ENCODE measurements at places on chromosomes 7 and 10.

GRCh38 chr10:129491123-129491734 is 24.2 kb downstream of the MGMT start:
- no peak for DNase-seq

- no peak for DNase-seq
Observed at GRCh38 chr10:60564475-60564874, 174.8 kb upstream of the ANK3 start.

DNA sequence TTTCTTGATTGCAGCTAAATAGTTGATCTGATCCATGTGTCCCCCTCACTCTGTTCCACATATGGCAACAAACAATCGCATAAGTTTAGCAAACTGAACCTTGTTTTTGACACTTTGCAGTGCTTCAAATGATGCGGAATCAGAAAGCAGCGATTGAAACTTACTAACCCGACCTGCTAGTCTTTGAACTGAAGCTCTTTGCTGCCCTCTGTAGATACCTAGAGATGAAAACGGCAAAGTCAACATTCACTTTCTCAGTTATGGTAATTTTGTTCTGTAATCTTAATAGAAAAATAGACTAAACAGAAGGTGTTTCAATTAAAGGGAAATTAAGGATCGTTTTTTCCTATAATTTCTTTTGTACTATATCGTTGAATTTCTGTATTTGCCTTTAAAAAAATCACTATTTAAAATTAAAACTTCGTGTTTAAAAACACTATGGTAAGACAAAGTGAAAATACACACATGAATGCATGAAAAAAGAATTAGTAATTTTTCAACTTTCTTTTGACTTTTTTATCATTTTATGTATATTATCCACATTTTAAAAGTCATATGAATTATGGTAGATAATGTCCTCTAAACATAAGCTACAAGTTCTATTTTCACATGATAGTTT is 276.5 kb downstream of the MAGI2 start:
- DNase-seq: peak; percentile 23

DNA sequence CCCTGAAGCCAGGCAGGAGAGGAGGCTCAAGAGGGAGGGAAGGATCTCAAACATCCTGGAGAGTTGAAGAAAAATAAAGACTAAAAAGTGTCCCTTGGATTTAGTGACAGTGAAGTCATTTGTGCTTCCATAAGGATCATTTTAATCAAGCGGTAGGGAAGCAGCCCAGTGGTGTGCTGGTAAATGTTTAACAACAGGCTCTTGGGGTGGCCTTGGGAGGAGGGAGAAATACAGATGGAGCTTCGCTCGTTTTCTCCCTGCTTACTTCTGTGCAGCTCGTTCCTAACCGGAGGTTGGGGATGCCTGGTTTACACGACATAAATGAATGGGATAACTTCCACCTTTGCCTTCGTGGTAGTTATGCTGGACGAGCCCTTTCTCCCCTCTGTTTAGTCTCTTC is 140.0 kb downstream of the CAMK1D start:
- DNase-seq: no peak

- DNase-seq: no peak
Observed at GRCh38 chr7:42765931-42766330, 145.9 kb downstream of the C7orf25 start.

DNA sequence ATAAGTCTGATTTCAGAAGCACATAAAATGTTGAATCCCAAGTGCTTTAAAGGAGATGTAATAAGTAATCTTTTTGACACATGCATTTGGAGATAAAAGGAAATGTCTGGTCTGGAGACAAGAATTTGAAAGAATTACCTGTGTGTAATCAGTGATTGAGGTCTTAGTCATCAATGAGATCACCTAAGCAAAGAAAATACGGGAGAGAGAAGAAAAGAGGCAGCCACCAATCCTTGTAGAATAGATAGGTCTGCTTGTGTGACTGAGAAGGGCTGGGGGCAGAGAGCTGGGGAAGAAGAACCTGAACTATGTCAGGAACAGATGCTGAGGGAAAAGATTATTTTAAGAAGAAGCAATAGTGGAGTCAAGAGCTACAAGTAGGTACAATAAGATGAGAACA is 49.3 kb upstream of the ITPRID1 start:
- DNase-seq: no peak

DNA sequence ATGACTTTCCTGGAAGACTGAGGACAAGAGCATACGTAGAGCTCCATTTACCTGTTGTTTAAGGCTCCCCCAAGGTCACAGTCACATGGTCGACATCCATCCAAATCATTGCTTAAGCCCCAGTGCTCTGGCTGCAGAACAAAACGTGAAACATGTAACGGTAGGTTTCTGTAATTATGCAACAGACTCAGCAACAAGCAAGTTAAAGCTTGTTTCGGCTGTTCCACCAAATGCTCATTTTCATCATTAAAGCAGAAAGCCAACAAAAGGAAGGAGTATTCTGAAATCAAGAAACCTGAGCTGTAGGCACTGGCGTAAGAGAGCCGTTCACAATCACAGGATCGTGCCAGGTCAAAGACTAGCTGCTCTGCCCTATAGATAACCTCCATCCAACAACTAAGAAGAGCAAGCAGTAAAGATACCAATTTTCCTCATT is 30.0 kb downstream of the LAMB1 start:
- DNase-seq: no peak

GRCh38 chr7:116522247-116522646 is 2.6 kb upstream of the CAV1 start:
- DNase-seq: no peak

GRCh38 chr7:115221456-115221855 is 299.6 kb downstream of the MDFIC start:
- no peak for DNase-seq

DNA sequence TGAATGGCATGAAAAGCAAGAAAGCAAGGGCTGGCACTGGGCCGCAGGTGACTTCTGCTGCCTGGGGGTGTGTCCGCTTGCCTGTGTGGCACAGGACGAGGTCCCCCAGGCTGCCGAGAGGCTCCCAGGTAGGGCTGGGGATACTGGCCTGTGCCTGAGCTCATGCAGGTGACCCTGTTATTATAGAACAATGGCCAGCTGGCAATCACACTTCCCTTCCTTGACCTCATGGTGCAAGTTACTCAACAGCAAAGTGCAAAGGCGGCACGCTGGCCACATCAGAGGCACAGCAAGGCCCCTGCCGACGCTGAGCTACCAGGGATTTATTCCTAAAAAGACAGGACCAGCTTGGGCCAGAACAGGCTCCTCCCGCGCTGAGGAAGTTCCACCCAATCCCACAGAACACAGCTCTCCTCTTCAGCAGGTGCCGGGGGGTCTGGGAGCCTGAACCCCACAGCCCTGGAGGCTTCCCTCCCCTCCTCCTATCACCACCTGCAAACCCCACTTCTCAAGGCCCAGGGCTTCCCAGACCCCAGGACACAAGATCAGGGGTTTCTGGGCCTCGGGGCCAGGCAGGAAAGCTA is 1.4 kb upstream of the ADAM8 start:
- DNase-seq: no peak

DNA sequence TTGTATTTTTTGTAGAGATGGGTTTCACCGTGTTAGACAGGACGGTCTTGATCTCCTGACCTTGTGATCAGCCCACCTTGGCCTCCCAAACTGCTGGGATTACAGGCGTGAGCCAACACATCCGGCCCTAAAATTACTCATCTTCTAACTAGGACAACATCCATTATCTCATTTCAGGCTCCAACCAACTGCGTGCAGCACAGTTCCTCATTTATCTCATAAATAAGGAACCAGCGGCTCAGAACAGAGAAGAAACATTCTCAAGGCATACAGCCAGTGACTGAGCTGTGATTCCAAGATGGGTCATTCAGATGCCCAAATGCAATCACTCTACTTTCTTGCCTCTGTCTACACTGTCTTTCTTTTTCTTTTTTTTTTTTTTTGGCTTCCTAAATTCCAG is 356.1 kb downstream of the ELMO1 start:
- DNase-seq: no peak

DNA sequence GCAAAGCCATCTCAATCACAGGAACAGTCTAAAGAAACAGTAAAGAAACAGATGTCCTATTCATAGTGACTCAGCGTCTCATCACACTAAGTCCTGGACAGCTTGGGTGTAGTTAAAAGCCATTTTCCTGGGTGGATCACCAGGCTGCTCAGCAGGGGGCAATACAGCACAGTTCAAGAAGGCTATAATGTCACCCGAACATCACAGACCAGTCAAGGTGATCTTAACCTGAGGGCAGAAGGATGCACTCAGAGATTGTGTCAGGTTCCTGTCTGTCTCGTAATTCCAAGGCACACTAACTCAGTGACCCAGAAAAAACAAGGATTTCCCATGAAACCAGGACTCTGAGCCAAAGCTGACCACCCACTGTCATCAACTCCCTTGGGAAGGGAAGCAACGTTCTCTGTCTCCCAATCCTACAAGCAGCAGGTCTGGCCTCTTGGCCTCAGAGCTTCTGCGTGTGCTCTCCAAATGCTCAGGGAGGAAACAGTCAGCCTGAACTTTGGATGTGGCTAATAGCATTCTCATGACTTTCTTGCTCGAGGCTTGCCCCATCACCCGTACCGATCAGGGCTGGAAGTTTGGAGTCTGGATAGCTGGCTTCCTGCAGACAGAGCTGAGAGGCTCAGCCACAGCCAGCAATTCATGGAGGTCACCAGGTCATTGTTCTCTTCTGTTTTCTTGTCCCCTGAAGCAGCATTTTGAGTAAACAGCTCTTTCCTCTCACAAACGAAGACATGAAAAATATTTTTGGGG is 90.4 kb upstream of the FAM171A1 start:
- DNase-seq: peak; percentile 10

DNA sequence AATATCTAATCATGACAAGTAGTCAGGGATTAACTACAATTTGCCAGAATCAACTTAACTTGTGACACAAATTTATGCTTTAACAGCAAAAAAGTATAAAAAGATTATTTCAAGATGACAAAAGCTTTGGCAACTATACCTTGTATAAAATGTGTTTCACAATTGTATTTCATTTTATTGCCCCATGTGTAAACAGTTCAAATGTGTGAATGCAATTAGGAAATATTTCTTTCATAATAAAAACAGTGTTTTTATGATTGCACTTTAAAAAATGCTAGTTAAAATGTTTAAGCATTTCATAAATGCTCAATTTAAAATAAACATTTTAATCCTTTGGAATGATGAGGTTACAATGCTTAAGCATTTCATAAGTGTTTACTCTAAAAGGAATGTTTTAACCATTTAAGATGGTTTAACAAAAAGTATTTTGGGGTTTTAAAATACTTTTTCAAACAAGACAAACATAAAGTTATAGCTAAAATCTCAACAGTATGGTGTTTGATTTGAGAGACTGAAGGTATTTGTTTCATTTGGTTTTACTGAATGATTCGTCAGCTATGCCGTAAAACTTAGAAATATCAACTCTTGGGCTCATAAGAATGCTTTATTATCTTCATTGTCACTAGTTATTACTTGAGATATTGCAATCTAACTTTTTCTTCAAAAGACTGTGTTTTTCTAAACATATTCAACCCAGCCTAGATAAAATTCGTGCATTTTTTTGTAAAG is 50.1 kb downstream of the SFTPD start:
- DNase-seq: no peak
